ENCODE measurements at places on chromosomes 5 and 9.

DNA sequence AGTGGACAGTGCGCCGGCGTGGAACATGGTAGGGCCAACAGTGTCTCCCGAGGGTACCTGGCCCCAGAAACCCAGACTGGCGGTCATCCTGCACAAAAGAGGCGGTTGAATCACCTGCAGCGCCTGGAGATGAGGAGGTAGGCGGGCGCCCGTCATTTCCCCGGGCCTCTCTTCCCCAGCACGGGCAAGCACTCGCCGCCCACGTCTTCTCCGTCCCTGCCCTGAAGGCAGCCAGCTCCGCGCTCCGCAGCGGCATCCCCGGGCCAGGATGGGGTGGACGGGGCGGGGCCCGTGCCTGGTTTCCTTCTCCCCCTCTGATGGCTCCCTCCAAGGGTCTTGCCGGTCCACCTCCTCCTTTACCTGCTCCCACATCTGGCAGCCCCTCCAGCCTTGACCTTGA, 27.1 kb upstream of the N4BP3 start:
- no peak for DNase-seq

DNA sequence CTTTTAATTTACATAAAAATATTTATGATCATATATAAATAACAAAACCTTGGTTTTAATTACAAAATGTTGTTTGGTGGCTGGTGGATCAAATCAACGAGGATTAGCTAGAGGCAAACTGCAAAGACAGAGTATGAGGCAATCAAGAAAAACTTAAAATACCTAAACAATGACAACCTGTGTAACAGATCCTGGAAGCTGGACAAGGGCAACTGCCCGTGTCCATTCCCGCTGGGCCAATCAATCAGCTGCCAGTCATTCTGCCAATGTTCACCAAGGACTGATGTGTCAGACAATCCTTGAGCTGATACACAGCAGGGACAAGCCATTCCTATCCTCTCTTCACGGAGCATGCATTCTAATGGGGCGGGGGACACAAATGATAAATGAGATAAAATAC, 3.2 kb upstream of the TENT4A start:
- DNase-seq: no peak

- DNase-seq: no peak
Measured at GRCh38 chr5:33457126-33457525, 16.4 kb downstream of the TARS1 start.

DNA sequence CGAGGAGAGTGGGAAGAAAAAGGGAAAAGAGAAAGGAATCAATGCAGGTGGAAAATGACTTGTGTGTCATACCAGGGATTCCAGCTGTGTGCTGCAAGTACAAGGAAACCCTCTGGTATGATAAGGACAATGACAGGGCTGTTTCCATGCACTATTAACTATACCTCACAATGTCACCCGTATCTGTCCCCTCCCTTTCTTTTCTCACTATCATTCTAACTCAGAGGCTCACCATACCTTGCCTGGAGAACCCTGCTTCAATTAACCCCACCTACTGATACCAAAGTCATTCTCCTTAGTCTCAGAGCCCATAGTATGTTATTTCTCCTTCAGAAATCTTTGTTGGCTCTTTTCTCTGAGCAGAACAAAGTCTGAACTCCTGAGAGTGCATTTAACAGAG, 236.2 kb upstream of the NREP start:
- DNase-seq: no peak

DNA sequence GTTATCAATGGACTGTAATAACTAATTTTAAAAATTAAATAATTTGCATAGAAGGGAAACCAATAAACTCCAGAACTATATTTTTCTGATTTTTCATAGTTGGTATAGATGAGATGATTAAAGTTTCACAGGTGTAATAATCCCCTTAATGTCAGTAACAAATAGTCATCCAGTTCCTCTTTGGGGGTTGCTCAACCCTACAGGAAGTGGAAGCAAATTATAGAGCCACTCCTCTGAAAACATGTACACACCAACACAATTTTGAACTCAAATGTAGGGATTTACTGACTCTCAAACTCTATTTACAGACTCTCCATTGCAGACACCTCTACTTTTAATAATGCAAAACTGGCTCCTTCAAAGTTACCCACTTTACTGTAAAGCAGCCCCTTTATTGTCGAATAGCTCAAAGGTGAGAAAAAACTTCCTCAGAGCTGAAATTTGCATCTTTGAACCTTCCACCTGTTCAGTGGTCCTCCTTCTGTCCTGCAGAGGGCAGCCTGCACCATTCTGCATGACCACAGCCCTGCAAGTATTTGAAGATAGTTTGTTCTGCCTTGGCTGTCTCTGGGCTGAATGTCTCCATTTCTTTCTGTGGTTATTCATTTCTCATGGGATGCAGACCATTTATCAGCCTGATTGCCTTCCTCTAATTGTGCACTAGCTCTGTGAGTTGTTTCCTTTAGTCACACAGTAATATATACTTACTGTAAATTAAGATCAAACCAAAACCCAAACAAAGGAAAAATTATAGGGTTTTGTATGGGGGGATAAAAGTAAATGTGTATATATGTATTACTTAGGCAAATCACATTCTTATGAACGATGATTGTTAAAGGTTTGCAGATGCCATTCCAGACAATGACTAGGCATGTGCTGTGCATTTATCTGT, 383.2 kb upstream of the SGCD start:
- DNase-seq: no peak

GRCh38 chr9:128280084-128280622, 4.1 kb downstream of the SWI5 start:
- DNase-seq: peak; percentile 83

- peak; percentile 95 for DNase-seq
Measured at GRCh38 chr9:124861342-124862229, at the start of the genes ARPC5L and RPL35. Gene ARPC5L, plus strand, starts transcription at chr9:124862130. Its CDS starts 7,161 bp downstream, at chr9:124869291. Gene RPL35, minus strand, starts transcription at chr9:124861957. Its CDS starts 45 bp downstream, at chr9:124861912.

- no peak for DNase-seq
Measured at GRCh38 chr5:116378777-116379121, 195.9 kb downstream of the SEMA6A start.

All from inflammatory macrophage (primary cell).